Natural killer cell treated with Interleukin-12 subunit alpha and Interleukin-12 subunit beta and Interleukin-15 and Interleukin-18, amount 100 ng/mL, for 72 hours (primary cell): ENCODE measurements at places on chromosomes 7 and 10. TPM values are rescaled to one million over a fixed set of nuclear protein-coding genes. Genes with fewer than 3 reads are reported as not detected.

OPN1SW gene
- total RNA-seq = not detected

ADRB1 gene
- total RNA-seq = 1.6 TPM

FLNC gene
- total RNA-seq = not detected

PGAM2 gene
- not detected for total RNA-seq

GIMAP4 gene
- 245 TPM for total RNA-seq

MYH16 gene
- total RNA-seq = not detected

SPDYE2 gene
- not detected for total RNA-seq

CYP3A7 gene
- not detected for total RNA-seq

DNA sequence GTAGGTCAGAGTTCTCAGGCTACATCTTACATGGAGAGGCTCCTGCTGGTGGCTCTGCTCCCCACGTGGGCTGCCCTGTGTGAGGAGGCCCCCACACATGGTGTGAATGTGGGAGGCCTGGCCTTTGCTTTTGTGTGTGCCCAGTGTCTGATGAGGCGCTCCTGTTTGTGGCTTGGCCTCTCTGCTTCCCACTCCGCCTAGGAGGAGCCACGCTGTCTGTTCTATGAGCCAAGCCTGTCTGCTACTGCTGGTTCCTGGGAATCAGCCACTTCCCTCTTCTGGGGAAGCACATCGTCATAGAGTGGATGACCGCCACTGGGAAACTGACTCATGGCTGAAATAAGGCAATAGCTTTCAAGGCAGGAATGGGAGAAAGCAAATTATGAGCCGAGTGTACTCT, 87.1 kb downstream of the CYP26A1 start:
- no peak for DNase-seq

DNA sequence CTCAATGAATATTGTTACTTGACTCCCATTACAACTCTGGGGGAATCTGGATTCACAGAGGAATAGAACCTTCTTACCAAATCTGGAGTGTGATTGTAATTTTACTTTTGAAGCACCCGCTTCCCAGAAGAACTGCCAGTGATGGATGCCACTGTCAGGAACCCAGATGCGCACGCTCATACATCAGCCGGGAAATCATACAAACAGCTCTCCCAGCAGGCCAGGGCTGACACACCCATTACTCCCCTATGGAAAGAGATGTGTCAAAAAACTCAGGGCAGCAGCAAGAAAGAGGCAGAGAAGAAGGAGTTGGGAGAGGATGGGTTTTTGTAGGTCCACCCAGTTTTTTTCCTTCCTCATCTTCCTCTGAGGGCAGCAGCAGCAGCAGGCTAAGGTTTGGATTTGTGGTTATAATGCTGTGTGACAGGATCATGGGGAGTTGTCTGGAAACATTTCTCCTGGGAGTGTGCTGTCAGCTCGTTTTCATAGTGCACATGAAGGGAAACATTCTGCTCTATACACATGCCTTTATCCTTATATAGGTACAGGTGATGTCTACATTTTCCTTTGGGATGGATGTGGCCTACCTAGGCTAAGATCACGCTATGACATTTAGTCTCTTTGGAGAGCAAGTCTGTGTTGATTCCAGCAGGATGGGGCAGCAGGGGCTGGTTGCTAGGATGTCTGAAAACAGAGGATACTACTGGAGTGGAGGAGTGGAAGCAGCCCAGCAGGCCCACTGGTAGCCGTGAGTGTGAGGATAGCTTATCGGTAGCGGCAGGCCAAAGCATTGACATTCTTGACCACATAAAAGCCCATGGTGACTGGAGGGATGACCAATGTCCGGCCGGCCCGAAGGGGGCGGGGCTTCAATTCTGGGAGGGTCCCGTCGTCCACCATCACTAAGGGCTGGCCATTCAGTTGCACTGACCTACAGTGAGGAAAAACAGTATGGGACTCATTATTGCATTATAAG, 12.4 kb upstream of the HPS1 start:
- no peak for DNase-seq

DNA sequence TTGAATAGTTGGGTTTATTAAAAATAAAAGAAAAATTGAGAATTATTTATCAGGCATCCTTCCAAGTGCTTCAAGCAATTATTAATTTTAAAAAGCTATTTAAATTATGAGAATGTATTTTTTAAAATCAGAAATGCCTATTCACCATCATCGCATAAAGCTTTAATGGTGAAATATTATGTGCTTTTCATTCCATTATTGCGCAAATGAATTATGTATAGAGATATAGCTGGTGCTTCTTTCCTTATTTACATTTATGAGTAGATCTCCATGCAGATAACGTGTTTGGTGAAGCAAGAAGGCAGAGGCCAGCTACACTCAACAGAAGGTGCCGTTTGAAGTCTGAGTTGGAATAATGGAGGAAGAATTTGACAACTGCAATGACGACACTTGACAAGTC, 549.1 kb upstream of the DPP6 start:
- DNase-seq = no peak

GRCh38 chr10:49243610-49244283, 55.2 kb upstream of the C10orf71 start:
- no peak for DNase-seq

GRCh38 chr7:22460363-22460988, 39.5 kb downstream of the STEAP1B start:
- no peak for DNase-seq

- DNase-seq = no peak
These were observed 27.4 kb downstream of the MINPP1 start for GRCh38 chr10:87531908-87532622.

- DNase-seq = no peak
These were observed 591 bp downstream of the BZW2 start for GRCh38 chr7:16646472-16647072.

- DNase-seq = no peak
These were observed 2.4 kb upstream of the TAS2R38 start for GRCh38 chr7:141975806-141976523.

- no peak for DNase-seq
These were observed 129.4 kb downstream of the SLC16A9 start for GRCh38 chr10:59580026-59580863.

- DNase-seq = peak; percentile 15
These were observed 29.5 kb downstream of the ZNF775 start for GRCh38 chr7:150408393-150409299.

DNA sequence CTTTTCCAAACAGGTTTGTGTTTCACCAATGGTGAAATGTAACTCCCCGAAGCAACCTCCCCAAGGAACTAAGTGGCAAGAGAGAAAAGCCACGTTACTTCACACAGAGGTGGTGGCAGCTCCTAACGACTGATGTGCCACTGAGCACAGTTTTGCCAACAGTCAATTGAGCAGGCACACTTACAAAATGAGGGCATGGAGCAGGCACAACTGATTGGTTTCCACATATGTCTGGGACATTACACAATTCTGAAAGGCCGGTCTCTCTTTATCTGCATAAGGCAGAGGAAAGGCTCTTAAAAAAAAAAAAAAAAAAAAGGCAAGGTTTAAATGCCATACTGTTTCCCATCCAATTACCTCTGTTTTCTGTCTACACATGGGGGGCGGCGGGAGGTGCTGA, 86.7 kb downstream of the GFRA1 start:
- DNase-seq = no peak

GRCh38 chr10:44478876-44479705, 94.2 kb upstream of the CXCL12 start:
- no peak for DNase-seq

DNA sequence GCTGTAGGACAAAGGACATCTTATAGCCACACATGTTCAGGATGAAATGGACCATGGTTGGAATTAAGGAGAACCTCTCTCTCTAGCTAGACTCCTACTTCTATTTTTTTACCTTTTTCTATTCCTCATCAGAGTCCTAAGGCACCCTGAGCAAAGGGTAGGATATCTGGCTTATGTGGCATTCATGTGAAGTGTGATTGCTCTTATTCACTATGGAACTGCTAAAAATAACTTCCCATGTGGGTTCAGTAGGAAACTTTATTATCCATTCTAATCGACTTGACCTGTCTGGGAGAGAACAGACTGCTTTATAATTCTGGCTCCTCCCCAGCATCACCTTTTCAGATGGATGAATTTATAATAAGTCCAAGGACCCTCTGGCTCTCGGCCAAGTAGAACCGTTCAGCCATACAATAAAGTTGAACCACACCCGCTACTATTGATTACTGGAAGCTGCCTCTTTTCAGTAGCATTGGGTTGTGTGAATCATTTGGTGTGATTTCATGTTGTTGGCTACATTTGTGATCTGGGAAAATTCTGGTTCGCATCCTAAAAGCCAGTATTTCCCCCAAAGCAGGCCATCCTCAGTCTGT, 117.5 kb downstream of the NRF1 start:
- no peak for DNase-seq

DNA sequence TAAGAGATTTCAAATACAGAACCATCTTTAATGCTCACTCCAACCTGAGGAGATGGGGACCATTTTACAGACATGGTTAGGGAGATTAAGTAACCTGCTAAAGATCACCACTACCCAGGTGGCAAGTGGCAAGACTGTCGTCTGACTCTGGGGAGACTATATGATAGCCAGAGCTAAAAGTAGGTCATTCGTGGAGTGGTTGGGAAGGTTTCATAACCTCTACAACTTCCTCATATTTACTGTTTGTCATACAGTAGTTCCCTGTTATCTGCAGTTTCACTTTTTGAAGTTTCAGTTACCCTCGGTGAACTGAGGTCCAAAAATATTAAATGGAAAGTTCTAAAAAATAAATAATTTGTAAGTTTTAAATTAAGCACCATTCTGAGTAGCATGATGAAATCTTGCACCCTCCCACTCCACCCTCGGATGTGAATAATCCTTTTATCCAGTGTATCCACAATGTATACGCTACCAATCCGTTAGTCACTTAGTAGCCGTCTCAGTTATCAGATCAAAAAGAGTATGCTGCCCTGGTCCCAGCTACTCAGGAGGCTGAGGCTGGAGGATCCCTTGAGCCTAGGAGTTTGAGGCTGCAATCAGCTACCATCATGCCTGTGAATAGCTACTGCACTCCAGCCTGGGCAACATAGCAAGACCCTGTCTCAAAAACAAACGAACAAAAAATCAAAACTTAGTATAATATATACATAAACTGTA, 14.9 kb upstream of the LGI1 start:
- no peak for DNase-seq

DNA sequence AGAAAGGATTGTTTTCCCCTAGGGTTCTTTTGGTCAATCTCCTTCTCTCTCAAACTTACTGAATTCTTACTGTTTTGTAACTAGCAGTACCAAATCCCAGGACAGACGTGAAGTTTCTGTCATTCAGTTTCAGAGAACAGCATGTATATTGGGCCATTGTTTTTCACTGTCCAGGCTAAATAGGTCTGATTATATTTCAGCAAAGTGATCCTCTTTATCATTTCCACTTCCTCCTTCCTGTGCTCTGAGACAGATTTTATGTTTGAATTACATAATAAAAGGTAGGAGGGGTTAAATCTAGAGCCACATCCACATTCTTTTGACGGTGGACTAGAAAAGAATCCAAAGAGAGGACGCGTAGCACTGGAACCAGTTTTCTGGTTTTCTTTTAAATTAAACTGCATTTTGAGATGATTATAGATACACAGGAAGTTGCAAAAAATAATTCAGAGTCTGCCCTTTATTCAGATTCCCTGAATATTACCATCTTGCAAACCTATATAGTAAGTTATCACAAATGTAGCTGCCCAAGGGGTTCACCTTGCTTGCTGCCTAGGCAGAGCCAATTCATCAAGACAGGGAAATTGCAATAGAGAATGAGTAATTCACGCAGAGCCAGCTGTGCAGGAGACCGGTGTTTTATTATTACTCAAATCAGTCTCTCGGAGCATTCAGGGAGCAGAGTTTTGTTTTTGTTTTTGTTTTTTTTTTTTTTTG, 40.1 kb downstream of the AKR1E2 start:
- no peak for DNase-seq

GRCh38 chr7:48035301-48035966, at the start of gene C7orf57:
Gene C7orf57 (plus strand): TSS chr7:48035543. CDS start chr7:48036309, 766 bp downstream.
- peak; percentile 94 for DNase-seq

GRCh38 chr7:105849122-105849855, 27.1 kb downstream of the ATXN7L1 start:
- DNase-seq = peak; percentile 77
